ENCODE measurements at places on chromosomes 2 and 18.

- DNase-seq, result no peak
Measured at GRCh38 chr2:30149513-30149912, 2.7 kb downstream of the YPEL5 start.

DNA sequence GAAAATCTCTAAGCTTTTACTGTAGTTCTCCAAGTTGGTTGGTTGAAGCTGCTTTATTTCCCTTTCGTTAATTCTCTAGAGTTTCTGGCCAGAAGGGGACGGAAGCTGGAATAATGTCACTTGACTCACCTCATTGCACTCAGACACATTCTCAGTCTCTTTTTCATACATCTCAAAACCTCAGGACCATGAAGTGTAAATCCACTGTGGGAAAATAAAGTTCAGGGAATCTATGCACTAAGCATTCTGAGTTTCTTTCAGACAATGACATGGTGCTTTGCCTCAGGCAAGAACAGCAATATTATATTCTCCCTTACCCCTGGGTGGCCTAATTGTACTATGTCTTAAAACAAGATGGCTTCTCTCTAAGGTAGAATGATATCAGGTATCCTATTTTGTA is 167.8 kb downstream of the PRPF40A start:
- DNase-seq, result no peak

- DNase-seq, result no peak
Measured at GRCh38 chr2:191869781-191870180, 22.9 kb upstream of the CAVIN2 start.

- no peak for DNase-seq
Measured at GRCh38 chr2:133568172-133568571, at the start of gene NCKAP5. Gene NCKAP5 (minus strand): TSS chr2:133568463. CDS start chr2:133517526, 50,937 bp downstream.

GRCh38 chr2:10812362-10813162 is at the start of gene PDIA6:
Gene PDIA6 (minus strand): TSS chr2:10812785. CDS start chr2:10812696, 89 bp downstream.
- peak; percentile 93 for DNase-seq

GRCh38 chr2:41972819-41973218 is 75.0 kb upstream of the PKDCC start:
- no peak for DNase-seq

- no peak for DNase-seq
Measured at GRCh38 chr2:114507744-114508143, 65.3 kb downstream of the DPP10 start.

DNA sequence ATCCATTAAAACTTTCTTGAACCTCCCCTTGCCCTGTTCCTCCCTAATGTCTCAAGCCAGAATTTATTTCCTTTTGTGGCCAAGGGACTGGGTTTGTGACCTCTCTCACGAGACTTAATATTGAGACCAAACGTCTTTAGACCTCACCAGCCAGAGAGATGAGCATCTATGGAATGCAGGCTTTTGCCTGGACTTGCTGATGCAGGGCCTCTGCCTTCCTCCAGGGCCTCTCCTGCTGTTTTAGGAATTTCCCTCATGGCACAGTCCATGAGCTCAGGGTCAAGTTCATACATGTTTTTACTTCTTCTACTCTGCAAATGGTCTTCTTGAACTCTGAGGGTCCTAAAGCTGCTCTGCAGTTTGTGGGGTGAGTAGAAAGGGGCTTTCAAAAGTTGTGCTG is 22.3 kb downstream of the IL1B start:
- no peak for DNase-seq

- no peak for DNase-seq
Measured at GRCh38 chr18:11512096-11513025, 97.0 kb upstream of the SLC35G4 start.

- DNase-seq, result no peak
Measured at GRCh38 chr2:234378440-234378839, 118.4 kb downstream of the ARL4C start.

GRCh38 chr2:201798252-201798913 is 8.0 kb upstream of the CDK15 start:
- DNase-seq, result no peak

DNA sequence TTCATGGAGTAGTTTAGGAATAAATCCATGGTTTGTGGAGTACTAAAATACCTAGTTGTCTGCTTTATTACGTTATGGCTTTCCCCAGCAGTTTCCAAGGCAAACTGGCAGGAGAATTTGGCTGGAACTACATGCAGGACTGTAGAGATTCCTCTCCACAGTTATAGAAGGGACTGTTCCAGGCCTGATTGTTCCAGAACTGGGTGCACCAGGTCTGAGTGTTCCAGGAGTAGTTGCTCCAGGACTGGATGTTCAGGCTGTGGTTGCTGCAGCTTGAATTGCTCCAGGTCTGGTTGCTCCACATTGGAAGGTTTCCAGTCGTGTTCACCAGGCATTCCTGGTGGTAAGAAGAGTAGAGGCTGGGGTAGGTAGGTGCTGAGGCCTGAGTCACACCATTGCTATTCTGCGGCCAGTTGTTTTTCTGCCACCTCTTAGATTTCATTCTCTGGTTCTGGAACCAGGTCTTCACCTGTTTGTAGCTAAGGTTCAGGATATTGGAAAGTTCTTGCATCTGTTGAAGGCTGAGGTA is 28.1 kb downstream of the SGPP2 start:
- DNase-seq, result no peak

DNA sequence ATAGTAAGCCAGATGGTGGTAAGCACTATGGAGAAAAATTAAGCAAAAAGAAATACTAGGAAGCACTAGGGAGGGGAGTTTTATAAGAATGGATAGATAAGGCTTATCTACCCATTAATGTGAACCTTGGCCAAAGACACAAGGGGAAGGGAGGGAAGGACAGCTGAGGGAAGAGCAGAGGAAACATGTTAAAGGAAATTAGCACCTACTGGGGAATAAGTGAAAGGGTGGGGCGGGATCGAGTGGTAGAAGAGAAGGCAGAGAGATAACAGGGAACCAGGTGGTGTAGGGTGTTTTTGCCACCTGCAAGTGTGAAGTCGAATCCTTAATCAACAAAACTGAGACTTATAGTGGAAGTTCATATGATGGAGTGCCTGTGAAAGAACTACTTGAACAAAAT is 1.7 kb downstream of the UNC80 start:
- DNase-seq, result no peak

- no peak for DNase-seq
Measured at GRCh38 chr2:106058469-106059137, 135.5 kb downstream of the UXS1 start.

DNA sequence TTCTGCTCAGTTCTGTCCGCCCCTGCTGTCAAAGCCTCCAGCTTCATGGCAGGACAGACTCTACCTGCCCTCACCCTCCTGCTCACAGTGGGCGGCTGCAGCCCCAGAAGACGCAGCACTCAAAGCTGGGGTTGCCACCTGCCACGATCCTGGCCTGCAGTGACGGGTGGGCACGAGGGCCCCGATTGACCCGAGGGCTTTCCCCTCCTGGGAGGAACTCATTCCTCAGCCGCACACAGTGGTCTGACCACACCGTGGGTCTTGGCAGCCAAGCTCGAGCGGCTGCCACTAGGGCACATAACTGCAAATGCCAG is 47.1 kb downstream of the HS6ST1 start:
- no peak for DNase-seq

DNA sequence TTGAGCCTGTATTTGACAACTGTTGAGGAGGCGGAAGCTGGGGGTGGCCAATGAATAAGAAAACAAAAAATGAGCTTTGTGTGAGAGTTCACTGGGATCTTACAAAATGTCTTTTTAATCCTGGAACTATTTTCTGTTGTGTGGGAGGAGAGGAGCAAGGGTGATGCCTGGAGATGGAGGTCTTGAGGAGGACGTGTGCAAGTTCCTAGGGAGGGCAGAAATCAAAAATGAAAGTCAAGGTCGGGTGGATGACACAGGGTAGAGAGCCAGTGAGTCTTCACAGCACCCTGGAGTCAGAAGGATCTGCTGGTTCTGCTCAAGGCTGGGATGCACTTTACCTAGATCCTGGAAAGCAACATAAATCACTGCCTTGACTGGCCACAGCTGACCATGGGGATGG is 180.3 kb upstream of the PKDCC start:
- no peak for DNase-seq

- DNase-seq, result no peak
Measured at GRCh38 chr2:72932805-72933204, 15.5 kb downstream of the EMX1 start.

GRCh38 chr2:111034606-111035005 is 86.1 kb upstream of the BCL2L11 start:
- DNase-seq, result no peak

DNA sequence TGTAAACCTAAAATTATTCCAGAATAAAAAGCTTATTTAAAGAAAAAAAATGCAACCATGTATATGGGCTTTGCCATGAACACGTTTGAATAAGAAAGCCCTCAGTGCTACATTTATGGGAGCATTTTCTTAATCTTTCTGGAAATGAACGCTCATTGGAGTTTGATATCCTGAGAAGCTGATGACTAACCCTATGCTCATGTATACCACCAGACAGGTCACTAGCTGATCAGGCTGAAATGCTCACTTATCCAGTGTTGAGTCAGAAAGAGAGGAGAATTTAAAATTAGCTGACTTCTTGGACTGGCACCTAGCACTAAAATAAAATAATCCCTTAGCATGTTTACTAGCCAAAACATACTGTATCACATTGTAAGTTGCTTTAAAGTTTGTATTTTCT is 254.9 kb upstream of the SIX3 start:
- no peak for DNase-seq

DNA sequence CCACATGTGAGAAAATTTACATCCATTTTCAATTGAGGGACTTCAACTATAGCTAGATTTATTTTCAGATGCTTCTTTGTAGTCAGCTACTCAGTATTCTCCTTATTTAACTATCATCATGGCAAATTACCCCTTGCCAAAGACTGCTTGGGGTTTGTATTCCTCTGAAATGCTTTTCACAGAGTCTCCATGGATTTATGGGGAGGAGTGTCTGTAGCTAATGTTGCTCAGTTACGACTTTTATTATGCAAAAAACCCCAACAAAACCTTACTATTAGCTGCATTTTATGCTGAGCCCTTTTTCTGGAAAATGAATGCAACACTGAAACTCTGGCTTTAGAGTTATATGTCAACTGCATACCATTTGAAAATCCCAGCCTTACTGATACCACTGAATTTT is 78.6 kb downstream of the RFTN2 start:
- no peak for DNase-seq

GRCh38 chr18:22822841-22823508 is 110.2 kb upstream of the RBBP8 start:
- DNase-seq, result no peak

- no peak for DNase-seq
Measured at GRCh38 chr18:80176334-80177073, 67.4 kb downstream of the ADNP2 start.

DNA sequence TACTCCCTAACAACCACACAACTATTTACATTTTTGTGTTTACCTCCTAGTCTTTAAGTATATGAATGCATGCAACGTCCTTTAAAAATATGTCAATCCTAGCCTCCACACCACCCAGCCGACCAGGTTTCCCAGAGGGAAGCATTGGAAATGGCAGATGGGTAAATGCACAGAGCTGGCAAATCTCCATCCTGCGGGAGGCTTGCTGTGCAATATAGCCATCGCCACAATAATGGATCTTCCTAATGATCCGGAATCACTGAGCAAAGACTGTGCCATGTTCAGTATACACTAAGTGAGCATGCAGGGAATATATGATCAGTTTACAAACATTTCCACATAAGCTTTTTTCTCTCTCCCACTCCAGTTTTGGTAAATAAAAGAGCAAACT is 131.8 kb downstream of the NEDD4L start:
- no peak for DNase-seq

DNA sequence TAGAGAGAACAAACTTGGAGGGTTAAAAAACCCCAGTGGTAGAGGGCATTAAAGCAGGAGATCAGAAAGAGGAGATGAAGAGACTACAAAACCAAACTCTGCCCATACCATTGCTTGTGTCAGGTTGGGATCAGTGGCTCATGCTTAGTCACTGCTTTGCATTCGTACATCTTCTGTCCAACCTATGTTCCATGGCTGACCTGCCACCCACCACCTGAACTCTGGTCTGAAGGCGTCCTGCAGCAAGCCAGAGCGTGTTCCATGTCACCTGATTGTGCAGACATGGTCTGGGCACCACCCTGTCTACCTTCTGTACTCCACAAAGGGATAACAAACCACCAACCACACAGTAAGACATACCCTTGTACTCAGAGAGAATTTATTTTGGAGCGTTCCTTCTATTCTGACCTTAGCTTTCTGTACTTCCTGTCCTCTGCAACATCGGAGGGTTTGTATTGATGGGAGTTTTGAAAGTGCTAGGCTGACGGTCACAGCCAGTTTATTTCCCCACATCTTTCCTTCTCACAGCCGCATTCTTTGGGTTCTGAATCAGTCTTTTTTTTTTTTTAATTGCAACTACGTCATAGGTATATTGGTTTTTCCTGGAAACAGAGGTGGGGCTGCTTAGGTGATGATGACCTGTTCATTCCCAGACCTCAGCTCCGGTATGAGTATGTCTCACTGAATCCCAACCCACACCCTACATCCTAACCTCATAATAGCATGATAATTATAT is 88.3 kb downstream of the SOWAHC start:
- no peak for DNase-seq

- DNase-seq, result no peak
Measured at GRCh38 chr2:166042768-166043390, 84.9 kb downstream of the SCN1A start.

DNA sequence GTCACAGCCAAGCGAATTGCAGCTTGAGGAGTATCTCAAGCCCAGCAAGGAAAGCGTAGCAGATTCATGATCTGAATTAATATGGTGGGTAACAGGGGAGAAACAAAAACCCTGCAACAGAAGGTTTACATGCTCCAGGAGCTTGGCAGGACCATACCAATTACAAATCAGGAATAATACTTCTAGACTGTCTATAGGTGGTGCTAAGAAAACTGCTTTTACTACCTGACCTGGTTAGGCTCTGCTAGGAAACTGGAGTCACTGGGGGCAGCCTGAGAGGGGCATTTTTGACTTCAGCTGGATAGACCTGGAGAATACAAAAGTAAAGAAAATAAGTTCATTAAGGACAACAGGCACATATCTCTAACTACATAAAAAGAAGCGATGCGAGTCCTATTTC is 24.6 kb upstream of the SPOPL start:
- no peak for DNase-seq

- DNase-seq, result no peak
Measured at GRCh38 chr2:207257251-207258250, 91.8 kb upstream of the KLF7 start.

GRCh38 chr2:241092677-241093076 is 9.4 kb downstream of the MTERF4 start:
- DNase-seq, result no peak

- DNase-seq, result no peak
Measured at GRCh38 chr2:45049569-45050336, 40.5 kb upstream of the SIX2 start.

- DNase-seq, result no peak
Measured at GRCh38 chr2:16165518-16166326, 225.4 kb downstream of the MYCN start.

DNA sequence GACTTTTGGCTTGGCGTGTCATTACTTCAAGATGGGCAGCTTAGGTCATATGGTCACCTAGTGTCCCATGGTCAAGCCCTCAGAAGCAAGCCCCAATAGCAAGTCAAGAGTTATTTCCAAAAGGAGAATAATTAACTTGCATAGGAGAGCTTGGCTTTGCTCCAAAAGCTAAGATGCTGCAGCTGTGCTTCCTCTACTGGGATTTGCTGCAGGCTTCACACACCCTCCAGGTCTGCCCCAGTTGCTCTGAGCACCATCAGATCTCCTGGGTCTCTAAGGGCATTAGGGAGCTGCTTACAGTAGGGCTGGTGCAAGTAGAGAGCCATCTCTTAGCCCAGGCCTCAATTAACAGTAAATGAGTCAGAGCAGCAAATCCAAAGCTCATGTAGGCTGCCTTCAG is 46.6 kb downstream of the THUMPD2 start:
- DNase-seq, result no peak

Data from CD8-positive, alpha-beta memory T cell (primary cell).